ENCODE measurements at places on chromosomes 1 and 21.
A peak's percentile ranks its signal among the peaks of the same experiment; 100 is the strongest.

- DNase-seq = no peak
Observed at GRCh38 chr1:27884006-27884954, 11.9 kb downstream of the THEMIS2 start.

GRCh38 chr21:25871566-25871965 is 136.8 kb downstream of the GABPA start:
- no peak for DNase-seq

GRCh38 chr1:78721136-78721535 is 71.5 kb downstream of the IFI44 start:
- no peak for DNase-seq

DNA sequence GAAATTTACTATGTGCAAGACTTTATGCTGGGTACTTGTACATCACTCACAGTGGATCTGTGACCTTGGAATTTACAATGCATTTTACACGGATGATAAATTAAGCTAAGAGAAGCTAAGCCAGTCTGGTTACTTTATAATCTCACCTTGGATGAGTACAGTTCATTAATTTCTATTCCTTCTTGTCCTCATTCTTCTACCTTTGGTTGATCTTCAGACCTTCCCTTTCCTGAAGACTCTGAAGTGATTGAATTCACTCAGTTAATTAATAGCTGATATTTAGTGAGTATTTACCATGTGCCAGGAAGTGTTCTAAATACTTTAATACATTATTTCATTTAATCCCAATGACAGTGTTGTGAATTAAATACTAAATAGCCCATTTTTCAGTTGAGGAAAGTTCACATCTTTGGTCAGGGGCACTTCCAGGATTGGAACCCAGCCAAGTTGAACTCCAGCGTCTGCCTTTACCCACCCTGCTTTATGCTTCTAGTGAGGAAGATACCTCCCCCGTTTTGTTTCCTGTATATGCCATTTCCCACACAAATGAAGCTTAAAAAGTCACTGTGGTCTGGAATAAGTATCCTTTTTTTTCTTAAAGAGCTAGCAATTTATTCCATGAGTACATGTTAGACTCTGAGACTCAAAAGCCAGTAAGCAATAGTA is 146.6 kb downstream of the TLR5 start:
- no peak for DNase-seq

- DNase-seq = no peak
Observed at GRCh38 chr21:35530766-35531165, 481.7 kb upstream of the RUNX1 start.

DNA sequence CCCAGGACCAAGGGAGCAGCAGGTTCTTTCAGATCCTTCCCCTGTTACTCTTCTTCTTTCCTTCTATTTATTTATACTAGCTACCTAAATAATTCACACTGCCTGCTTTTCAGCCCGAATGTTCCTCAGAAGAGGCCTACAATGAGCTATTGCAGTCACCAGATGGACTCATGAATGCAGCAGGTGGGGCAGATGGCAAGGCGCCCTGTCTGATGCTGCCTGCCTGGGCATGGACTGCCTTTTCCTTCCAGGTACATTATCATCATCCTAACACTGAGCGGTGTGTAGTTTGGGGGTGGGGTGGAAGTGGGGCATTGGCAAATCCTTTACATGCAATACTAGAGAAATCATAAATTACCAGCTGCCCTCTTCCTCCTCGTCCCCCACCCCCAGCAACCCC is 17.6 kb downstream of the ESRRG start:
- DNase-seq = no peak

DNA sequence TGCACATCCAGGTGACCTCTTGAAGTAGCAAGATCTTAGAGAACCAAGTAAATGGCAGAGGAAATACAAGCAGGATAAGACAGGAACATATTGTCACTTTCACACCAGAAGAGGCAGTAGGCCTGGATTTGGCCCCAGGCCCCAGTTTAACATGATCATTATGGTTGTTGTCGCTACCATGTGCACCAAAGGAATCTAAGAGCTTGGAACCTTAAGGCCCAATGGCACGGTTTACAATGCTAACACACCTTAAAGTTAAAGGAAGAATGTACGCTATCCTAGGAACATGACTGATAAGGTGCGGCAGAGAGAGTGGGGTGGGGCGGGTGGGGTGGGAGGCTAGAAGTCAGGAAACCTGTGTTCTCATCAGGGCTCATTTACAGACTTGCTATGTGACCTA is 147.5 kb downstream of the ROR1 start:
- DNase-seq = no peak

DNA sequence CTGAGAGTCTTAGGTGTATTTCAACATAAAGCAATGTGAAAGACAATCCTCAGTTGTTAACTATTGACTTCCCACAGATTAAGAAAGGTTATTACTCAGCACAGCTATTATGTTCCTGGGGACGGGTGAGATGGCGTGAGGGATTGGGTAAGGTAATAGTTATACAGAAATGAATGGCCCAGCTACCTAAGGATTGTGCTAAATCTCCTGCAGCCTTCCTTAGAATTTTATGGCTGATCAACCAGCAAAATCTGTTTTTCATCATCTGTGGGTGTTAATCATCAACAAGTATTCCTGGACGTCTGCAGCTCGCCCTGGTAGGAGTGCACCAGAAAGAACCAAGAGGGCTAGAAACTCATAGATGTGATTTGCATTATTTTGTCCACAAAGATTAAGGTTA is 146.0 kb upstream of the IVNS1ABP start:
- DNase-seq = no peak

DNA sequence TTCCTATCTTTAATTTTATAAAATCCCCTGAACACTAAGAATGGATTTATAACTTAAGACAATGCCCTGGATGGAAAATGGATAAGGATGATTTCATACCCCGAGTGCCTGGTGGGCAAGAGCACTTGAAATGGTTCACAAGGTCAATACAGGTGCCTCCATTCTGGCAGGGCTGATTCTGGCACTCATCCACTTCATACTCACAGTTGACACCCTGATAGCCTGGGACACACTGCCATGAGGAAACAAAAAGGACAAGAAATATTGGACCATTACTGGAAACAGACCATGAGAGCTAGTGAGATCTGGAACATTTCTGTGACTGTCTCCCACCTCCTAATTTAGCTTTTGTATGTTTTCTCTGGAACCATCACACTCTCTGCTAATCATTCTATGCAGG is 39.1 kb upstream of the ADAM30 start:
- no peak for DNase-seq

DNA sequence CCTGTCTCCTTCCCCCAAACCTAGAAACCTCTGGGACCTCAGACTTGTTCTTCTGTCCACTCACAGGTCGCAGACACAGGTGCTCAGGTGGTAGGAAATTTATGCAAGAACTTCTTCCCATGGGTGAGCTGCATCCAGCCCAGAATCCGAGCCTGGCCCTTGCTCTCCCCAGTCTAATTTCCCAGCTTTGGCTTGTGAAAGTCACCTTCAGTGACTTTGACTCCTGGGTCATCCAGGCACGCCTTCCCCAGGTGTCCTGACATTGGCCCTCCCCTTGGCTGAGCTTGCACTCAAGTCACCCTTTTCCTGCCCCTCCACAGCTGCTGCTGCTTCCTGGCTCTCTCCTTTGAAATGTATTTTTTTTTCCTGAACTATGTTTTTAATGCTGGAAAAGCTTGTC is 6.6 kb downstream of the IPO13 start:
- DNase-seq = no peak

GRCh38 chr1:231694075-231694431 is 67.5 kb downstream of the DISC1 start:
- no peak for DNase-seq

DNA sequence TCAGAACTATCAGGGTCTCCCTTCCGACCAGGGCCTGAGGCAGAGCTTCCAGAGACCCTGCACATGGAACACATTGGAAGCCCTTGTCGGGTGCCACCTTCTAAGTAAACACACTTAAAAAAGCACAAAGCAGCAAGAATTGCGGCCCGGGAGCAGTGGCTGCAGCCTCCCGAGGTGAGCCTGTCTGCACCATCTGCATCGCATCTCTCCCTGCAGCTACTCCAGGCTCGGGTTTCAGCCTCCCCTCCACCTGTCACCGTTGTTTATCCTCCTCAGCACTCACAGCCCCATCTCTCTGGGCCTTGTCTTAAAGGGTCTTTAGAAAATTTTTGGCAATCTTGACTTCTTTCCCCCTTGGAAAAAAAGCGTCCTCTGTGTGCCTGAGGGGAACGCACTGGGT is 95.1 kb upstream of the ARHGEF16 start:
- DNase-seq = no peak

DNA sequence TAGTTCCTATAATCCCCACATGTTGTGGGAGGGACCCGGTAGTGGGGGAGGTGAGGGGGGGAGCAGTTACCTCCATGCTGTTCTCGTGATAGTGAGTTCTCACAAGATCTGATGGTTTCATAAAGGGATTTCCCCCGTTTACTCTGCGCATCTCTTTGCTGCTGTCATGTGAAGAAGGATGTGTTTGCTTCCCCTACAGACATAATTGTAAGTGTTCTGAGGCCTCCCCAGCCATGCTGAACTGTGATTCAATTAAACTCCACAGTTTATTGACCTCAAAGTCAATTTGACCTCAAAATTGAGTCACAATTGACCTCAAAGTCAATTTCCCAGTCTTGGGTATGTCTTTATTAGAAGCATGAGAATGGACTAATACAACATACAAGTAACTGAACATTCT is 19.7 kb downstream of the DPH5 start:
- DNase-seq = no peak

- no peak for DNase-seq
Observed at GRCh38 chr1:44294588-44295007, 60.5 kb downstream of the ERI3 start.

DNA sequence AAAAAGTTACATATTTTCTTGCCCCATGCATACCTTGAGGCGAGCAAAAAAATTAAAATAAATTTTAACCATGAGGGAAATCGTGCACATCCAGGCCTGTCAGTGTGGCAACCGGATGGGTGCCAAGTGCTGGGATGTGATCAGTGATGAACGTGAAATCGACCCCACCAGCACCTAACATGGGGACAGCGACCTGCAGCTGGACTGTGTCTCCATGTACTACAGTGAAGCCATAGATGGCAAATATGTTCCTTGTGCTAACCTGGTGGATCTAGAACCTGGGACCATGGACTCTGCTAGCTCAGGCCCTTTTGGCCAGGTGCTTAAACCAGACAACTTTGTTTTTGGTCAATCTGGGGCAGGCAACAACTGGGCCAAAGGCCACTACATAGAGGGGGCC is 67.4 kb upstream of the PODN start:
- DNase-seq = no peak

- no peak for DNase-seq
Observed at GRCh38 chr21:35039595-35040289, 9.4 kb downstream of the RUNX1 start.

DNA sequence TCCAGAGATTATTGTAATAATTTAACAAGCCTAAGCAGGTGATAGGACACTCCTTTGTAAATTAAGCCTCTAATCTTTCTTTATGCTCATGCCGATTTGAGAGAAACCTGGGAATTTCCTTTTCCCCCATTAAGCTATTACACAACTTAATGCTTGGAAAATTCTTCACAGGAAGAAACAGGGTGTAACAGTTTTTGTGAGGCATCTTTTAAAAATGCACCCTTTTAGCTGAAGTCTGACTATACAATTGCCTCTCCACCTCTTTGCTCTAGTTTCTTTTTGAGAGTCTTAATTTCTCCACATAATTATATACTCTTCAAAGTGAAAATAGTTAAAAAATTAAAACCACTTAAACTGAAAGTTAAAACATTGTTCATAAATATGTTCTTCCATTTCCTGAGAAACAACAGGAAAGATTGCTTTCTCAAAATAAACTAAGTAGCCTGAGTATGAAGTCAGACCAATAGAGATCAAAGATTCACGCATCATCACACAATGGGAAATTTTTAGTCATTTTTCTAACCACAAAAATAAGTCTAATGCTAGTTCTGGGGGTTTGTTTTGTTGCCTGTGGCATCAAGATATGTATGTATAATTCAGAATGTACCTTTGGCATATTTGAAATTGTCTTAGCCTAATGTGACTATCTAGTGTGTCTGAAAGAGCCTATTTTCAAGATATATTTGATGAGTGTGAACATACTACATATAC is 34.7 kb downstream of the LRRC8D start:
- no peak for DNase-seq

GRCh38 chr1:109615879-109616278 is 3.5 kb downstream of the GNAT2 start:
- no peak for DNase-seq

- DNase-seq = peak; percentile 81
Observed at GRCh38 chr1:180229483-180230415, at the start of gene LHX4. Gene LHX4 (plus strand): TSS chr1:180230264. CDS start chr1:180230530, 266 bp downstream.

GRCh38 chr1:111218701-111219556 is 8.6 kb upstream of the CHI3L2 start:
- no peak for DNase-seq

- peak; percentile 77 for DNase-seq
Observed at GRCh38 chr1:203282720-203283542, 22.4 kb upstream of the BTG2 start.

DNA sequence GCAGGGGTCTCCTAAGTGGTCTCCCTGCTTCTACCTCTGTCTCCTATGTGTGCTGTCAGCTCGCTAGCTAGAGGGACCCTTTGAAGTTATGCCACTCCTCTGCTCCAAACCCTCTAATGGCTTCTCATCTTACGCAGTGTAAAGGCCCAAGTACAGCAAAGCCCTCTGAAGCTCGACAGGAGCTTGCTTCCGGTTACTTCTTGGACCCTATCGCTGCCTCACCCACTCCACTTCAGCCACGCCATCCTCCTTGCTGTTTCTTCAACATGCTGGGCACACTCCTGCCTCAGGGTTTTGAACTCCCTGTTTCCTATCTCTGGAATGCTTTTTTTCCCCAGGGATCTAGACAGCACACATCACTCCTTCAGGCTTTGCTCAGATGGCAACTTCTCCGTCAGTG is 102.3 kb upstream of the F3 start:
- no peak for DNase-seq

GRCh38 chr1:114756009-114756892 is 1.5 kb downstream of the CSDE1 start:
- no peak for DNase-seq

- DNase-seq = no peak
Observed at GRCh38 chr1:29324771-29325351, 88.5 kb downstream of the PTPRU start.

DNA sequence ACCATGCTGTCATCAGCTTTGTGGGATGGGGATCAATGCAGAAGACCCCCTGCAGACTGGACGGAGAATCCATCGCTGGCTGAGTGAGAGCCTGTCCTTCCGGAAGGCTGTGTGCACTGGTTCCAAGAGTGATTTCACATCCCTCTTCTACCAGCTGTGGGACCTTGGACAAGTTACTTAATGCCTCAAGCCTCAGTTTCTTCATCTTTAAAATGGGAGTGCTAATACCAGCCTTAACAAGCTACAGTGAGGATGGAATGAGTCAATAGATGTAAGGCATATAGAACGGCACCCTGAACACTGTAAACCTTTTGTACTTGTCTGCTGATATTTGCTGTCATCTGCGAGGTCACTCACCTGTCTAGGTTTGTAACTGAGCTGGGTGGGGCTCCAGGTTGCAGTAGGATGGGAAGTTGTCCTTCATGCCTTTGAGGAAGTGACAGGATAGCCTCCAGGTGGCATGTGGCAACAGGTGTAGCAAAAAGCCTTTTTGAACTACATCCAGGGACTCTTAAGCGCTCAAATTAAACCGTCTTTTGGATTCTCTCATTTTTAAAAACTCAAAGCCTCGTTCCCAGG is 27.5 kb downstream of the TMEM51 start:
- DNase-seq = no peak

GRCh38 chr1:114691061-114691460 is 4.3 kb downstream of the AMPD1 start:
- no peak for DNase-seq
